ENCODE measurements at places on chromosomes 2 and 18. TPM values are rescaled to one million over a fixed set of nuclear protein-coding genes. Genes with fewer than 3 reads are reported as not detected.

DNA sequence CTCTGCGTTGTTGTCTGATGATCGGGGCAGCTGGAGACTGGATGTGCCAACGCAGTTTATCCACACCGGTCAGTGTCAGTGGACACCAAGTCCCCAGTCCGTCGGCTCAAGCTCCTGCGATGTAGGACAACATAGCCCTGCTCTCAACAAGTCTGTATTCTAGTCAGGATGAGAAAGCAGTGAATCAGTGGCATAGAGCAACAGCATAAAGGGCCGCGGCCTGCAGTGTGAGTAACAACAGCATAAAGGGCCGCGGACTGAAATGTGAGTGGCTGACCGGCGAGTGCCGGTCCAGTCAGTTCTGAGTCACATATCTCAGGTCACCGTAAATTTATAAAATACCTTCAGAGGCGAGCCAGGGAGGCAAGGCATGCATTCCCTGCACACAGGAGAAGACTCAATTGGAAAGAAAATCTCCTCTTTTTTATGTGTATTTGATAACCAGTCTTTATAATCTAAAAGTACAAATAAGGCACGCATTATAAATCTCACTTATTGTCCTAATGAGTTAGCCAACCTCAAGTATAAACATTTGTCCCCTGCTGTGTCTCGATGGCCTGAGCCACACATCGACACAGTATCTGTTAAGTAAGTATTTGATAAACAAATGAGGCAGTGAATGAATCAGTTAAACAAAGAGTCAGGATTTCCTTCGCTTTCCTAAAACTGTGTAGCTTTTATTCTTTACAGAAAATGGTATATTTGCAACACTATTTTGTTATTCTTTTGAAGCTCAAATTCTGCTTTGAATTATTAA is 33.8 kb upstream of the NFATC1 start:
- no peaks in the 10 kb centered on the region for H3K27me3 ChIP-seq
- no peak overlapping the region for H3K4me3 ChIP-seq
- H3K36me3 ChIP-seq: peaks cover 8% of the 10 kb centered on the region

DNA sequence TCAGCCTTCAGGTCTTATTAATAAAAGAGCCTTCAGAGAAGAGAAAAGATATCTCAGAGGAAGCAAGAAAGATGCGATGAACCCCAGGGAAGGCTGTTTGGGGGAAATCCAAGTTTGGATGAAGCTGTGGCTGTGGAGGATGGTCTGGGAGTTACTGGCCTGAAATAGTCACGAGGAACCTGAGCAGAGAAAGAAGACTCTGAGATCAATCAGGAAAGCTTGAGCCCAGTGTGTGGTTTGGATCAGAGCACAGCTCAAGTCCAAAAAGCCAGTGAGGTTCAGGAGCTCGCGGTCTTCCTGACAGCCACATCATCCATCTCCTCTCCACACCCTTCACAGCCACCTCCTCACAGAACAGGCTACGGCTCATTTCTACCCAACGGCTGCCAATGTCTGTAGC is 87.4 kb upstream of the SERPINE2 start:
- no peak for DNase-seq
- no peaks in the 10 kb centered on the region for H3K27me3 ChIP-seq
- no peak overlapping the region for H3K4me3 ChIP-seq
- no peaks in the 10 kb centered on the region for H3K36me3 ChIP-seq

DNA sequence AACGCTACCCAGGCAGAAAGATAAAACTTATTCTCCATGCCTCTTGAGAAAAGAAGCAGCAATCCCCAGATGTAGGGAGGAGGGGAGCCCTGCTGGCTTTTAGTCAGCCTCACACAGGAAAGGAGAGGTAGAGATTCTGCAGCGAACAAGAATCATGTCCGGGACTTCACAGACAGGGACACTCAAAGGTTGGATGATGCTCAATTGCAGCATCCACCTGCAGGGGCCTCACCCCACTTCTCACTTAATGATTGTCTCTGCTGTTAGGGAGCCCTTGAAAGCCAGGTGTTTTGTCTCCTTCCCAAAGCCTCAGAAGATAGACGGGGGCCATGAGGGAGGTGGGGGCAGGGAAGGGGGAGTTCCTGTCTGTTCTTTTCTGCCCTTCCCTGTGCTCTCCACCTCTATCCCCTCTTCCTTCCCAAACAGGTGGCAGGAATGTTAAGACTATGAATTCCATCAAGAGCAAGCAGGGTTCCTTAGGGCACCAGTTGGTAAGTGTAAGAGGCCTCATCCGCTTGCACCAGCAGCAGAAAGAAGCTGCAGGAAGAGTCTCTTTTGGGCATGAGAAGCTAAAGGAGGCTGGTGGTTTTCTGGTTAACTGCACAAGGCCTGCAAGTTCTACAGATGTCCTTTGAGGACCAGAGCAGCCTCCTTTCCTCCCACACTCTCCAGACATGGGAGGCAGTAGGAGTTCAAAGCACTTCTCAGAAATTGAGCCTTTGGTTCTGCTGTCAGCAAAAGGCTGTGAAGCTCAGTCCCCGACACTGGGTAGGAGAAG is 154.7 kb upstream of the TNP1 start:
- H3K27ac ChIP-seq: no peak overlapping the region
- H3K4me1 ChIP-seq: no peaks in the 10 kb centered on the region
- no peaks in the 10 kb centered on the region for H3K27me3 ChIP-seq
- DNase-seq: no peak
- no peak overlapping the region for H3K4me3 ChIP-seq

GRCh38 chr2:239436669-239437335 is 36.0 kb upstream of the HDAC4 start:
- H3K4me1 ChIP-seq: no peaks in the 10 kb centered on the region
- H3K27ac ChIP-seq: no peak overlapping the region
- no peak for DNase-seq
- no peaks in the 10 kb centered on the region for H3K36me3 ChIP-seq

DNA sequence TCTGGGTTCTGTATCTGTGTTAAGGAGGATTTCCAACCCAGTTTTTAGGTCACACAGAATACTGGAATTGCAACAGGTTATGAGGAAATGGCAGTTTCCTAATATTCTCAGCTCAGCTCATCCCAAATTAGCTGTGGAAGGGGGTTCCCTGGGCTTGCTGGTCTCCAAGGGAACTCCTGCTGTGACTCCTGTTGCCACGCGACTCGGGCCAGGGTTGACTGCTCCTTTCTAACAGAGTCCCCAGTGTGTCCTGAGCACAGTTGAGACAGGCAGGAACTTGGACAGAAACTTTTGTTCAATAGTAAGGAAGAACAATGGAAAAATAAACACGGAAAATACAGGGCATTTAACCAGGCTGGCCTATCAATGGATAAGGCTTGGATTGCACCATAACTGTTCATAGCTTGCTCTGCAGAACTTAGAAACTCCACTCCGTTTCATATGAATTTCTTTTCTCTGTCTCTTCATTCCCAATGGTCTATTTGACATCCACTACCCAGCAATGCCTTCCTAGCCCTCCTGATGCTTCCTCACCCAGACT is 3.8 kb upstream of the ROCK2 start:
- no peaks in the 10 kb centered on the region for H3K4me1 ChIP-seq
- no peak overlapping the region for H3K4me3 ChIP-seq
- H3K27ac ChIP-seq: no peak overlapping the region
- no peak for DNase-seq
- no peaks in the 10 kb centered on the region for H3K36me3 ChIP-seq

DNA sequence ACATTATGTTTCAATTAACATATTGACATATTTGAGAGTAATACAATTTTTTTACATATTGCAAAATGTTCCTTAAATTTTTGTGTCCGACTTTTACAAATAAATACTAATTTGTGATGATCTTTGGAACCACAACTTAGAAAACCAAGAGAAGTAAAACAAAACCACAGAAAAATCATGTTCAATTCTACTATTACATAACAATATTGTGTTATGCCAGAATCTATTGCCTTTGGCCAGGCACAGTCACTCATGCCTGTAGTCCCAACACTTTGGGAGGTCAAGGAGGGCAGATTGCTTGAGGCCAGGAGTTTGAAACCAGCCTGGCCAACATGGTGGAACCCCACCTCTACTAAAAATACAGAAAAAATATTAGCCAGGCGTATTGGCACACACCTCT is 92.8 kb upstream of the APCDD1 start:
- no peaks in the 10 kb centered on the region for H3K4me1 ChIP-seq
- no peak overlapping the region for H3K27ac ChIP-seq
- no peaks in the 10 kb centered on the region for H3K36me3 ChIP-seq
- no peaks in the 10 kb centered on the region for H3K27me3 ChIP-seq

DNA sequence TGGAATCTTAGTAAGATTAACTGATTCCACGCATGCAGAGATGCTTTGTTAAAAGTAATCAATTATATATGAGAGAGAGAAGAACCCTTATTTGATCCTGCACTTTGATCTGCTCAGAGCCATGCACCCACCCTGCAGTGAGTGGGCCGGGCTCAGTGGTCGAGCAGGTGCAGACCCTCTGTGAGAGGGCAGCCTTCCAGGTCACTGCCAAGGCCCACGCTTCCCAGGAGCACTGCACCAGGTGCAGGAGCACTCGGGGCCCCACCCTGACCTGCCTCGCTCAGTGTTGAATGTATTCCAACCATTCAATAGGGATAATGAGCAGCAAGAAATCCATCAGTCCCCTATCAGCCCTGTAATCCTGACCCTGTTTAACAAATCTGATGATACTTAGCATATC is 126.9 kb downstream of the TMEM200C start:
- H3K27ac ChIP-seq: no peak overlapping the region
- DNase-seq: no peak
- no peak overlapping the region for H3K4me3 ChIP-seq
- H3K36me3 ChIP-seq: no peaks in the 10 kb centered on the region
- H3K4me1 ChIP-seq: no peaks in the 10 kb centered on the region

GRCh38 chr18:50558157-50558556 is 1.7 kb upstream of the MAPK4 start:
- H3K27me3 ChIP-seq: peaks cover 3% of the 10 kb centered on the region
- no peak for DNase-seq
- no peaks in the 10 kb centered on the region for H3K4me1 ChIP-seq
- H3K36me3 ChIP-seq: no peaks in the 10 kb centered on the region
- H3K4me3 ChIP-seq: no peak overlapping the region

GRCh38 chr2:179936654-179937053 is 70.4 kb downstream of the CWC22 start:
- H3K4me1 ChIP-seq: peaks cover 2% of the 10 kb centered on the region
- H3K27me3 ChIP-seq: no peaks in the 10 kb centered on the region
- no peak for DNase-seq
- peaks cover 1% of the 10 kb centered on the region for H3K36me3 ChIP-seq
- H3K4me3 ChIP-seq: no peak overlapping the region
- no peak overlapping the region for H3K27ac ChIP-seq

- no peak for DNase-seq
- no peak overlapping the region for H3K27ac ChIP-seq
Measured at GRCh38 chr2:70030724-70031420, 56.4 kb upstream of the PCBP1 start.

- no peaks in the 10 kb centered on the region for H3K36me3 ChIP-seq
- H3K4me3 ChIP-seq: no peak overlapping the region
- no peak for DNase-seq
- H3K27me3 ChIP-seq: no peaks in the 10 kb centered on the region
- no peak overlapping the region for H3K27ac ChIP-seq
- peaks cover 4% of the 10 kb centered on the region for H3K4me1 ChIP-seq
Measured at GRCh38 chr2:223727562-223727961, 109.8 kb downstream of the AP1S3 start.

DNA sequence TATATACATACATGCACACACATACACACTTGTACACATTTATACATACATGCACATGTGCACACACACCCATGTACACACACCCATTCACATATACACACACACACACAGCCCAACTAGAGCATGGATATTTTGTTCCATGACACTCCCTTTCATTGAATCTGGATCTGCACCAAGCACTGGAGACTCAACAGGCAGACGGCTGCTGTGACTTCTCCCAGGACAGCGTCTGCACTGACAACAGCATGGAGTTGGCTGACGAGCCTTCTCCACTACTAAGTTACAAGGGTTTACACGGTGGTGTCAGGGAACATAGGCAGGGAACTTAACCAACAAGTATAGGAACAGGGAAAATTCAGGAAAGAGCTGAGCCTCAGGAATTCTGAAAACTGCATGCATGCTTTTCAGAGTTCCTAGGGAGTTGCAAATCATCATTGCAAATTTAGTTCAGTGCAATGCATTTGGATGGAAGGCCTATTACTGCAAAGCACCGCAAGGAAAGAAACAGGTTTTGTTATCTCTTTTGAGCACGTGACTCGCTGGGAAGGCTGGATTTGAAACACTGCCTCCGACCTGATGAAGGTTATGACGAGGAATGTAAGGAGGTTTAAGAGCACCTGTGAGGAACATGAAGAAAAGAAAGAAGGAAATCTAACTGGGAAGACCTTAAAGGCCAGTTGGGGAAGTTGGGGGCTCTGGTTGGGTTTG is 35.9 kb downstream of the TMEM18 start:
- no peaks in the 10 kb centered on the region for H3K36me3 ChIP-seq
- H3K4me3 ChIP-seq: no peak overlapping the region
- H3K4me1 ChIP-seq: no peaks in the 10 kb centered on the region

GRCh38 chr2:55232863-55233657 is 572 bp downstream of the RPS27A start:
- peaks cover 7% of the 10 kb centered on the region for H3K36me3 ChIP-seq
- peak; percentile 63 for DNase-seq
- H3K4me3 ChIP-seq: peak overlapping the region; percentile 80
- H3K27me3 ChIP-seq: no peaks in the 10 kb centered on the region

GRCh38 chr2:17805717-17806363 is 10.4 kb upstream of the MSGN1 start:
- no peak overlapping the region for H3K4me3 ChIP-seq
- no peaks in the 10 kb centered on the region for H3K36me3 ChIP-seq
- H3K27ac ChIP-seq: no peak overlapping the region
- DNase-seq: no peak
- H3K27me3 ChIP-seq: no peaks in the 10 kb centered on the region

DNA sequence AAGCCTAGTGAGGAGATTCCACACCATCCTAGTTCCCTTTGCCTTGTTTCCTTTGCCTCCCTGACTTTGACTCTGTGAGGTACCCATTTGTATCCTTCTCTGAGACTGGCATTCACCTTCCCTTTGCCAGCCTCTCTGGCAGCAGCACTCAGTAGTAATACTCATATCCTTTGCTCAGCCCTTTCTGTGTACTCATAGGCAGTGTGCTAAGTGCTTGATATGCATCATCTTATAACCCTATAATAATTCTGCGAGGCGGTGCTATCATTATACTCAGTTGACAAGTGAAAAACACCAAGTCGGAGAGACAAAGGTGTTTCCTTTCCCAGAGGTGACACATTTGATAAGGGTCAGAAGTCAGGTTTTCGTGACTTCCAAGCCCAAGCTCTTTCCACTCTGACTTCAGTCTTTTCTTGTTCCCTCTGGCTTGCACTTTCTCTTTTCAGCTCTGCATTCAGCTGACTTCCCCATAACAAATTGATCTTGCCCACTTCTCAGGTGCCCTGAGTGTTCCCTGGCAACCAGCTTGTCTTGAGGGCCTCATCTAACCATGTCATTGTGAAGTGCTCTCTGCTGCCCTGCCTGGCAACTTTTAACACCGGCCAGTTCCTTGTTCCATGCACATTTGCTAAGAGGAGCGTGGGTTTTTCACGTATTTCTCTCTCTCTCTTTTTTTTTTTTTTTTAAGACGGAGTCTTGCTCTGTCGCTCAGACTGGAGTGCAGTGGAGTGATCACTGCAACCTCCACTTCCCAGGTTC is 94.5 kb upstream of the UPP2 start:
- no peak overlapping the region for H3K27ac ChIP-seq
- H3K4me1 ChIP-seq: no peaks in the 10 kb centered on the region
- no peak for DNase-seq
- no peaks in the 10 kb centered on the region for H3K27me3 ChIP-seq

Gene CNTNAP5
- not detected for total RNA-seq

Gene ADAM23
- 11.1 TPM for total RNA-seq

Gene CD207
- not detected for total RNA-seq

Gene BCL2
- total RNA-seq: 25.4 TPM

Gene AQP12B
- total RNA-seq: not detected

Gene CD226
- 3.1 TPM for total RNA-seq

Gene NEURL3
- 0.33 TPM for total RNA-seq

Measured in aorta (tissue), 5 donors.